Activated T-cell treated with anti-CD3 and anti-CD28 coated beads for 24 hours (primary cell): ENCODE measurements at places on chromosomes 1 and 21.

GRCh38 chr1:37038227-37039093 lies 4.1 kb upstream of the GRIK3 start:
- no peak for DNase-seq

GRCh38 chr1:62870148-62870547 lies 86.2 kb downstream of the ATG4C start:
- no peak for DNase-seq

GRCh38 chr1:59718064-59718988 lies 96.4 kb upstream of the HOOK1 start:
- no peak for DNase-seq

GRCh38 chr1:101240041-101240430 lies 3.2 kb downstream of the S1PR1 start:
- DNase-seq: no peak

GRCh38 chr1:18536356-18536755 lies 55.6 kb downstream of the KLHDC7A start:
- DNase-seq: no peak

DNA sequence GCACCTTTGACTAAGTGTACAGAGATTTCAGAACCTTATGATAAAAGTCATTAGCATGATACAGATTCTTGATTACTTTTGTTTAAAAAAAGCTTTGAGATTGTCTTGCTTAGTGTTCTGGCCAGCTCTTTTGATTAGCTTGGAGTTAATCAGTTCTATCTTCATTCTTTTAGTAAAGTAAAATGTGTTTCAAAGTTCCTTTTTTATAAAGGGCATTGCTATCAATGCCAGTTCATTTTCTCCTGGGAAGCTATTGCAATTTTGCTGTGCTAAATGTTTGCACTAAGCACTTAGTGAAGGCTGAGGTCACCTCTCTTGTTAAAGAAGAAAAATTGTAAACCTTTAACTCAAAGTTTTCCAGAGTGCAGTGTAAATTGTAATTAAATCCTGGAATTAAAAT lies 946.7 kb upstream of the TMPRSS15 start:
- DNase-seq: no peak

DNA sequence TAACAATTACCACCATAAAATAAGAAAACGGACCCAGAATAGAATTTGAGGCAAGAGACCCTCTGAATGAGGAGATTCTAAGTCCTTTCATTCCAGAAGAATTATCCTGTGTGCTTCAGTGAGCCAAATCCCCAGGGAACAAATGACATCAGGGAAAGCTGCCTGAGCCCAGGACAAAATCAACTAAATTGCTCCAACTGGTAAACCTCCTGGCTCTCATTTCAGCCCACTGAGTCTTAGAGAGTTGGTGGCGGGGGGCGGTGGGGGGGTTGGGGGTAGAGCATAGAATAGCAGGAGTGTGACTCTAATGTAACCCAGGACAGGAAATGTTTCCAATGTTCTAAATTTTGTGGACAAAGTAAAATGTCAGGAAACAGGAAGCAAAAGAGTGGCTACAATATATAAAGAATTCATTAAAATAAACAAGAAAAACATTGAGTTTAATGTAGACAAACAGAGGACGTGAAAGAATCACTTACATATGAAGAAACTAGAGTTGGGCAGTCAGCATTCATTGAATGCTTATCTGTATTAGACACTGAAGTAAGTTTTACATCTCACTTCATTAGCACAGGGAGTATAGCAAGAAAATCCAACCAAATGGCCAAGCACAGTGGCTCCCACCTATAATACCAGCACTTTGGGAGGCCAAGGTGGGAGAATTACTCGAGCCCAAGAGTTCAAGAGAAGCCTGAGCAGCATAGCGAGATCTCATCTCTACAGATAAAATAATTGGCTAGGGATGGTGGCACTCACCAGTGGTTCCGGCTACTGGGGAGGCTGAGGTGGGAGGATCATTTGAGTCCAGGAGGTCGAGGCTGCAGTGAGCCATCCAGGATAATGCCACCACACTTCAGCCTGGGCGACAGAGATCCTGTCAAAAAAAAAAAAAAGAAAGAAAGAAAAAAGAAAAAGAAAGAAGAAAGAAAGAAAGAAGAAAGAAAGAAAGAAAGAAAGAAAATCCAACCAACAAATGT lies 75.1 kb downstream of the DHRS3 start:
- DNase-seq: no peak

GRCh38 chr21:41411449-41412089 lies 14.5 kb upstream of the MX1 start:
- DNase-seq: no peak

DNA sequence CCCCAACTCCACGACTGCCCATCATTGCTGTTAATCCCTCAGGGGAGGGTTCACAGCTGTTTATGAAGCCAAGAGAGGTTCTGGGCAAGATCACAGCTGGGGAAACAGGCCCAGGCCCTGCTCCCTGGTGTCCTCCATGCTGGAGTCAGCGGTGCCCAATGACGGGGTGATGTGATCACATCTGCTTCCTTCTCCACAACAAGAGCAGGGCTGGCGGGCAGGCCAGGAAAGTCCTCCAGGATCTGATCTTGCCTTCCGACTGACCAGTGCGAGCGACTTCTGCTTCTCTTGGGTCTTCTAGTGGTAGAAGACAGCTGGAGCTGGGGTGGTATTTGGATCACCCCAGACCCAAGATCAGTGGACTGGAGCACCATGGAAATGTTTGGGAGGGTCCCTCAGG lies 951 bp upstream of the LINGO4 start:
- DNase-seq: no peak

DNA sequence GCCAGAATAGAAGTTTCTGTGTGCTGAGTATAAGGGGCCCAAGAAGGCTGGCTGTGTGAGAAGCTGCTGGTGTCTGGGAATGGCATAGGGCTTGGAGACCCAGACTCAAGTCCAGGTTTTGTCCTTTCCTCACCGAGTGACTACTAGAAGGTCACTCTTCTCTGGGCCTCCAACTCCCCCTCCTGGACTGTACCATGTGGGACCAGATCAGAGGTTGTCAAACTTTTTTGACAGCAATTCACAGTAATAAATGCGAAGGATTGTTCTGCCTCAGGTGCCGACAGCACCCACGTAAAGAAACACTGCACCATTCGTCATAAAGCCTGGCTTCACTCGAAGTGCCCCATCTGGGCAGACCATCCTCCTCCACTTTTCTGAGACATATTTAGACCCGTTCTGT lies 29.0 kb downstream of the PKP1 start:
- DNase-seq: no peak

DNA sequence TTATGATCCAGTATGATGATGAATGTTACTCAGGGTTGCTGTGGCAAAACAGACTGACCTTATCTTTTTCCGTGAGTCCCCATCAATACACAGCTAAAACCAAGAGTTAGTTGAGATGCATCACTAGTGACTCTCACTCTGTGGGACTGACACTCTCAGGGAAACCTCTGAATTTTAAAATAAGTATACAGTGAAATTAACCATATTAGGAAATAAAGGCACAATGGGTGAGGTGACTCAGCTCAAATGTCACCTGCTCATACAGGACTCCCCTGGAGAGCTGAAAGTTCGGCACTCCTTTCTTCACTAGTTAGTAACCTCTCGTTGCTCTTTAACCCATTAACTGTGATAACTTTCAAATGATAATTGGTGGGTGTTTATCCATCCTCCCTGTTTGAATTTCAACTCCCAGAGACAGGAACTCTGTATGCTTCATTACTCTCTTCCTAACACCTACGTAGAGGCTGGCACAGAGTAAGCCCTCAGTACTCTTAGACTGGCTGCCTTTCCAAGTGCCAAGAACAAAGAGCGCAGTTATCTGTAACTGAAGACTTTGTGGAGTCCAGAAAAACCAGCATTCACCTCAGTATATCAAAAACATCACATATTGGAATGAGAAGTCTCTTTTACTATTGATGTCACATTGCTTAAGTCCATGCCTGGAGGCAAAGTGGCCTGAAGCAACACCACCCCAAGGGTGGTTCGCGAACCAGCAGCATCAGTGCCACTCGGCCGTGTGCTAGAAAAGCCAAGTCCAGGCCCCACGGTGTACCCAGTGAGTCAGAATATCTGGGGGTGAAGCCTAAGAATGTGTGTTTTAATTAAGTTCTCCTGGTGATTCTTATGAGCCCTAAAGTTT lies 91.1 kb downstream of the NIBAN1 start:
- DNase-seq: no peak

- DNase-seq: no peak
These were observed 1136.8 kb upstream of the ADGRL4 start for GRCh38 chr1:80143361-80143760.

GRCh38 chr1:16900751-16901150 lies 5.0 kb downstream of the RNU1-2 start:
- no peak for DNase-seq

GRCh38 chr21:46243960-46244361 lies 15.4 kb upstream of the LSS start:
- no peak for DNase-seq

GRCh38 chr1:205141236-205142101 lies 19.7 kb upstream of the RBBP5 start:
- peak; percentile 61 for DNase-seq

DNA sequence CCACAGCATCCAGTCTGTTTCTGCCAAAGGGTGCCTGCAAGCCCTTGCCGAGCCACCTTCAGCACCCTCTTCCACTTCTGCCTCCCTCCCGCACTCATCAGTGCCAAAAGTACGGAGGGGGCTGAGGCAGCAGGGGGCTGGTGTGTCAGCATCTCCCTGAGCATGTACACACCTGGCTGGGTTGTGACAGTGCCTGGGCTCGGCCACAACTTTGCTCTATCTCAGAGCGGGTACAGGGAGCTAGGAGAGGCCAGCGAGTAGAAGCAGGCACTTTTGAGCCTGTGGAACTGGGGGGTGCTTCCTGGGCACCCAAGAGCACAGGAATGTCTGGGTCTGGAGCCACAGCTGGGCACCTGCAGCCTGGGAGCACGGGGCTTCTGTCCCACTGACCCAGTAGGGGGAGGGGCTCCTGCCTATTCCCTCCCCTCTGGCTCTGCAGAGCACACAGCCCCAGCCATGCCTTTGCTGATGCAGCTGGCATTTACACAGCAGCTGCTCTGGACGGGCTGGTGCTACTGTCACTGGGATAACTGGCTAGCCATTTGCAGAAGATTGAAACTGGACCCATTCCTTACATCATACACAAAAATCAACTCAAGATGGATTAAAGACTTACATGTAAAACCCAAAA lies 319.8 kb upstream of the RRP15 start:
- DNase-seq: no peak

GRCh38 chr1:203121186-203122015 lies 6.1 kb upstream of the ADORA1 start:
- DNase-seq: no peak

- DNase-seq: no peak
These were observed 27.7 kb downstream of the VASH2 start for GRCh38 chr1:212977781-212978645.

DNA sequence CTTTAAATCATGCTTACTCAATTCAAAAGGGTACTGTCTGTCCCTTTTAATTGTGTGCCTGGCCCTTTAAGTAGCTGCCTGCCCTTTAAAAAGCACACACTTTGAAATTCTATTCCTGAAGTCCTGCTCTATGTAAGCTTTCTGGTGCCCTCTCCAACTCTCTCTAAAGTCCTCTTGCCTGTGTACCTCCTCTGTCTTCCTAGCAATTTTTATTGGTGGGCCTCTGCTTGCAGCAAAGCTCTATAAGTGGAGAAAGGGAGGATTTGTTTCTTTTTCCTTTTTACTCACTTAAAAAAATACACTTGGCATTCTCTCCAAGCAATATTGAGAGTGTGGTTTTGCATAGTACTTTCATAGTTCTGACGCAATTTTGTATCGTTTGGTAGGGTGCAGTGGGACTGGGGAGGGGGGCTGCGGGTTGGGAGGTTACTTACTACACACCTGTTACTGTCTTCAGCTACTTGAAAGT lies 135.4 kb downstream of the LMO4 start:
- DNase-seq: no peak

DNA sequence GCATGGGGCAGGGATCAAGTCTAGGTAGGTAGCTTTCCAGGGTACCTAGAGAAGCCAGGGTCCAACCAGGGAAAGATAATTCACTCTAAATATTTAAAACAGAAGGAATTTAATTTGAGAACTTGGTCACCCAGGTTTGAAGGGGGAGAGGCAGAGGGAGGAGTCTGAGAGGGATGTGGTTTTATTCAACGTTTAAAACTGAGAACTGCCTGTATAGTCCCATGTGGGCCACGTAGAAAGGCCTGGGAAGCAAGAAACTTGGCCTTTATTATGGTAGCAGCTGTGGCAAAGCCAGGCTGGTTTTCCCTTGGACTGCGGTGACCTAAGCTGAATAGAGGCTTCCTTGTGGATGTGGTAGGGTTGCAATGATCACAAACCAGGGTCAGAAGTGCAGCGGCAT lies 42.0 kb upstream of the DUSP10 start:
- no peak for DNase-seq

DNA sequence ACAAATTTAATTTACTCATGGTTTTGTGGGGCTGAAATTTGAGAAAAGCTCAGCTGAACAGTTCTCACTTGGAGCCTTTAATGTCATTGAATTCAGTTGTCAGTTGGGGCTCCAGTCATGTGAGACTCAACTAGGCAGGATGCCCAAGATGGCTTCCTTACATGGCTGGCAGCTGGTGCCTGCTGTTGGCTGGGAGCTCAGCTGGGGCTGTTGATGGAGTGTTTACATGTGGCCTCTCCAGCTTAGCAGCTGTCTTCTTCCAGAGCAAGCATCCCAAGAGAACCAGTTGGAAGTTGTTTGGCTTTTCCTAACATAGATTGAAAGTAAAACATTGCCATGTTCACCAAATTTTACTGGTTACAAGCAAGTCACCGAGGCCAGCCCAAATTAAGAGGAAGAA lies 81.8 kb upstream of the KCNA3 start:
- DNase-seq: no peak

DNA sequence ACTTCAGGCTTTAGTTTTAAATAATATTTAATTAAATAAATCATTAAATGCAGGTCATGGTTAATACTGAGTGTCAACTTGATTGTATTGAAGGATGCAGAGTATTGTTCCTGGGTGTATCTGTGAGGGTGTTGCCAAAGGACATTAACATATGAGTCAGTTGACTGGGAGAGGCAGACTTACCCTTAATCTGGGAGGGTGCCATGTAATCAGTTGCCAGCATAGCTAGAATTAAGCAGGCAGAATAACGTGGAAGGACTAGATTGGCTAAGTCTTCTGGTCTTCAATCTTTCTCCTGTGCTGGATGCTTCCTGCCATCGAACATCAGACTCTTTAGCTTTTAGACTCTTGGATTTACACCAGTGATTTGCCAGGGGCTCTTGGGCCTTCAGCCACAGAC lies 85.3 kb downstream of the MAP3K21 start:
- DNase-seq: no peak

DNA sequence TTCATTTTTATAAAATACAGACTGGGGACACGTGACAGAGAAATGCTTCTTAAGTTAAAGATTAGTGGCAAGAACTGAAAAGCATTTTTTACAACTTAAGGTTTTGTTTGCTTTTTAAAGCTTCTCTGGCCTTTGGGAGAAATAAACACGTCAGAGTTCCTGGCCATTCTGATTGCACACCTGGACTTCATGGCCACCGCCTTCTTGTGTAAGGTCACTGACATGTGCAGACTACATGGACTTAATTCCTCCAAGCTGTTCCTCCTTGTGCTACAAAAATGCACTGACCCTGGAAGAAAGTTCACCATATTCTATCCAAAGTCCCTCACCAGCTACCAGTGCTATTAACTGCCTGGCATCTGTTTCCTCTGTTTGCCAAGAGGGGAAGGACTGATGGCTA lies 56.1 kb downstream of the GADD45A start:
- no peak for DNase-seq

- no peak for DNase-seq
These were observed 111.6 kb upstream of the VAMP3 start for GRCh38 chr1:7659514-7659913.

GRCh38 chr1:213425376-213426030 lies 374.5 kb downstream of the RPS6KC1 start:
- DNase-seq: no peak

- no peak for DNase-seq
These were observed 4.8 kb upstream of the SIM2 start for GRCh38 chr21:36694031-36694515.
